Left ventricle myocardium inferior (tissue), 1 donor: ENCODE measurements at places on chromosomes 16 and 17.

DNA sequence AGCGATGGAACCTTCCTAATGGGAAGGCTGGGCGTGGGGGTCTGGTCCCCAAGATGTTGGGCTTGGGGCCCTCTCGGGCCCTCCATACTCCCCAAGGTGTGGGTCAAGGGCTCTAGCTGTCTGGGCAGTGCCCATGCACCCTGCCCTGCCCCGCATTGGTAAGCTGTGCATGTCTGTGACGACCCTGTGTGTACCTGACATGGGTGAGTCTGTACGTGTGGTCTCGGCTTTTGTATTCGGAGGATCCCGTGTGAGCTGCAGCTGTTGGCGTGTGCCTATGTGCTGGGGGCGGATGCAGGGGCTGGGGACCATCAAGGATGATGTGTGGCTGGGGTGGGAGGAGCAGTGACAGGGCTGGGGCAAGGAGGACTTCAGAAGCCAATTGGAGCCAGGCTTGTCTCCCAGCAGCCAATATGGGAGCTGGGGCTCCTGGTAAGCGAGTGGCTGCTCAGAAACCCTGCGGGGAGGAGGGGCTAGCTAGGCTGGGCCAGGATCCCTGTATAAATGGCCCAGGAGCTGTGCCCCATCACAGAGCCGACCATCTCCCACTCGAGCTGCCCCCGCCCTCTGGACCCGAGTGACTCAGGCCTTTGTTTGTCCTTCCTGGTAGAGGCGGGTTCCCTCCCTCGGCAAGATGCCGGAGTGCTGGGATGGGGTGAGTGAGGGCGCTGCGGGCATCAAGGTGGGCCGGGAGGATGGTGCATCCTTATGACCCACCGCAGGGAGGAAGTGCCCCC lies at the start of gene NDRG4:
Gene NDRG4, plus strand, starts transcription at position 529 of the 737 bp plus-strand sequence. Its CDS starts 106 bp downstream, at position 635.
- peaks cover 11% of the 10 kb centered on the region for H3K27me3 ChIP-seq
- H3K27ac ChIP-seq, result peak within 1 kb of the TSS; percentile 83
- H3K4me3 ChIP-seq, result no peak within 1 kb of the TSS
- DNase-seq, result no peak
- H3K4me1 ChIP-seq, result peaks cover 63% of the 10 kb centered on the region

GRCh38 chr16:88295671-88296436 lies 86.9 kb upstream of the ZNF469 start:
- peak; percentile 8 for DNase-seq
- peaks cover 8% of the 10 kb centered on the region for H3K4me1 ChIP-seq
- no peak overlapping the region for H3K4me3 ChIP-seq
- peaks cover 96% of the 10 kb centered on the region for H3K27me3 ChIP-seq
- H3K27ac ChIP-seq, result no peak overlapping the region

GRCh38 chr16:60741810-60742209 lies 1294.4 kb downstream of the CDH8 start:
- DNase-seq, result no peak
- no peak overlapping the region for H3K27ac ChIP-seq

GRCh38 chr16:50474138-50474537 lies 74.1 kb upstream of the NKD1 start:
- no peaks in the 10 kb centered on the region for H3K36me3 ChIP-seq
- DNase-seq, result no peak
- H3K27me3 ChIP-seq, result peaks cover 72% of the 10 kb centered on the region
- H3K4me3 ChIP-seq, result no peak overlapping the region
- peaks cover 6% of the 10 kb centered on the region for H3K4me1 ChIP-seq

- no peaks in the 10 kb centered on the region for H3K4me1 ChIP-seq
- H3K27me3 ChIP-seq, result no peaks in the 10 kb centered on the region
- no peak overlapping the region for H3K27ac ChIP-seq
These were observed 306.7 kb downstream of the CNTNAP4 start for GRCh38 chr16:76583945-76584344.

GRCh38 chr17:76266244-76266938 lies 1.2 kb downstream of the UBALD2 start:
- H3K4me1 ChIP-seq, result peaks cover 78% of the 10 kb centered on the region
- H3K27me3 ChIP-seq, result no peaks in the 10 kb centered on the region
- peaks cover 15% of the 10 kb centered on the region for H3K36me3 ChIP-seq
- H3K4me3 ChIP-seq, result peak overlapping the region; percentile 93
- H3K27ac ChIP-seq, result peak overlapping the region; percentile 96
- no peak for DNase-seq
